ENCODE measurements at places on chromosomes 16 and 17.
A peak's percentile ranks its signal among the peaks of the same experiment; 100 is the strongest.

DNA sequence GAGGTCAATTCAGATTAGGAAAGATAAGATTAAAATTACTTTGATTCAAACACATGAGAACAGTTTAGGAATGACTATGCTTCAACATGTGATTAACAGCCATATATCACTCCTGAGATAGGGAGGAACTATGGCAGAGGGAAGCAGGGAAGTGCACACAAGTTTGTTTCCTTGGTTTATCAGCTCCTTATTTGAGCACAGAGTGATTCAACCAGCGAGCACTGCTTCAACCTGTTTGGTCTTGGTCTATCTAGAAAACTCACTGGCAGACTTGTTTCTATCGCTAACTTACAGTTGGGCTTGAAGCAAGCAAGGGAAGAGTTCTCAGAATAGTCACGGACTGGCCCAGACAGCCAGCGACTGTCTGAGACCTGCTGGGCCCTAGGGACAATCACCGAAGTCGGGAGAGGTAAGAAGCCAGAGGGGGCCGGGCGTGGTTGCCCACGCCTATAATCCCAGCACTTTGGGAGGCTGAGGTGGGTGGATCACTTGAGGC, 23.5 kb downstream of the TUBG1 start:
- no peak for DNase-seq

- DNase-seq = no peak
These were observed 40.4 kb downstream of the TNRC6A start for GRCh38 chr16:24769806-24770205.

GRCh38 chr17:79778504-79779083, 646 bp downstream of the CBX2 start:
- no peak for DNase-seq

DNA sequence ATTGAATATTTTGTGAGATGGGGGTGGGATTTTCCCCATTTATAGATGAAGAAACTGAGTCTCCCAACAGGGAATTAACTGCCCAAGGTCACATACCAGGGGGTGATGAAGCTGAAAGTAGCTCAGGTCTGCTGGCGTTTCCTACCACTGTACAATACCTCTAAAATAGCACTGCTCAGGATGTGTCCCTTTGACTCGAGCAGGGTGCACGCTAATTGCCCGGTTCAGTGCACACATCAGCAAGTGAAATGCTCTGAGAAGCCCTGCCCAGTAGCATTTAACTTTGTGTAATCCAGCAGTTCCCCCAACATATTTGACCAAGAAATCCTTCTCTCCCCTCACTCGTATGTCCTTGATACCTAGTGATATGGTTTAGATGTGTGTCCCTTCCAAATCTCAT, 50.1 kb upstream of the DDX52 start:
- DNase-seq = no peak

DNA sequence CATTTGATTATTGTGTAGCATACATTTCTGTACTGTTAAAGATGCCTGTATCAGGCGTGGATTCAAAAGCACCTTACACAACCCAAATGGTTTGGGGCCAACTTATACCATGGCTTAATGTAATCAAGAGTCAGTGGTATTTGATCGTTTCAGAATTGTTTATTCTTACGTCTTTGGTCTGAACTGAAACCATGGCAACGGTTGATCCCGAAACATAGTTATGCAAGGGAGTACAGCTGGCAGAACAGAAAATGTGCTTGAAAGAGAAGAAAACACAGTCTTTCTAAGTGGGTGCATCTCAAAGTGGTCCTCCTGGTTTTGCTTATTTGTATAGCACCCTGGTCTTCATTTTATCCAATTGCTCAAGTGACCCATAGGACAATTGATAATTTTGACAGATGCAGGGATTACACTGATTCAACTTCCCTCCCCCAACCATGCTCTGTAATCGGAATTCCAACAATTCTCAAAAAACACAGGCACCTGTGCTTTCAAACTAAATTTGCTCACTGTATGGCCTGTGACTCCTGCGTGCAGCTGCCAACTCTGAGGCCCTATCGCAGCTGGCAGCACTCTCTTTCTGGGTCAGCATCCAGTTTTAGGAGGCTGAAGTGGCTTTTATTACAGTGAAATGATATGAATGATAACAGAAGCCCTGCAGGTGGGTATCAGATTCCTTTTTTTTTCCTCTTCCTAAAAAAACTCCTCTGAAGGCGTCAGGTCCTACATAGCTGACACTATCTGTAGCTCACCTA, 77.0 kb upstream of the AXIN2 start:
- DNase-seq = no peak

- DNase-seq = no peak
These were observed 1.1 kb downstream of the CBX1 start for GRCh38 chr17:48100160-48100559.

- no peak for DNase-seq
These were observed 21.6 kb upstream of the MED9 start for GRCh38 chr17:17455173-17455572.

GRCh38 chr17:7856011-7856810, 1.1 kb downstream of the NAA38 start:
- DNase-seq = peak; percentile 86

DNA sequence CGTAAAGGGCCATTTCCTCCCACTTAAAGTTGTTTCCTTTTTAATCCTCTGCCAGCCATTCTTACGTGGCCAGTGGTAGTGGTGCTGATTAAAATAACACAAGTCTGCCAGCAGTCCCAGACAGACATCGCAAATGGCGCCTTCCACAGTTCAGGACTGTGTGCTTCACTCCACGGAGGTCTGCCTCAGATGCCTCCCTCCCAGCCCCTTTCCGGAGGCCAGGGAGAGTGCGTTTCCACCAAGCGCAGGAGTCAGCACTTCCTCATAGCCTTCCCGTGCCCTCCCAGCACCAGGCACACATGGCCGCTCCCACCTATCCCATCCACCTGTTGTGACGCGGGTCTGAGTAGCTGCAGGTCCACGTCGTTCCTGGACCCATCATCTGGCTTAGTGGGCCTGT, 205.6 kb downstream of the RPTOR start:
- no peak for DNase-seq

DNA sequence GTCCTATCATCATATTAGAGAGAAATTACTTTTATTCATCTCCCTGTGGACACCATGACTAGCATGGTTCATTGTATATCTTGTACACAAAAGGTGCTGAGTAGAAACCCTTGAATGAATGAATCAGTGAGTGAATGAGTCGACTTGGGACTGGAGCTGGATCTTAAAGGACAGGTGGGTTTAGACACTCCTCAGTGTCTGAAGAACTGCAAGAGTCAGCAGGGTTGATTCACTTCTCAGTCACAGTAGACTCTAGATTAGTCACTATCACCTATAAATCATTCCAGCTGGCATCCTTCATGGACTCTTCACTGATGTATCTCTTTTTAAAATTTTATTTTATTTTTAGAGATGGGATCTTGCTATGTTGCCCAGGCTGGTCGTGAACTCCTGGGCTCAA, 30.1 kb upstream of the PMFBP1 start:
- no peak for DNase-seq

DNA sequence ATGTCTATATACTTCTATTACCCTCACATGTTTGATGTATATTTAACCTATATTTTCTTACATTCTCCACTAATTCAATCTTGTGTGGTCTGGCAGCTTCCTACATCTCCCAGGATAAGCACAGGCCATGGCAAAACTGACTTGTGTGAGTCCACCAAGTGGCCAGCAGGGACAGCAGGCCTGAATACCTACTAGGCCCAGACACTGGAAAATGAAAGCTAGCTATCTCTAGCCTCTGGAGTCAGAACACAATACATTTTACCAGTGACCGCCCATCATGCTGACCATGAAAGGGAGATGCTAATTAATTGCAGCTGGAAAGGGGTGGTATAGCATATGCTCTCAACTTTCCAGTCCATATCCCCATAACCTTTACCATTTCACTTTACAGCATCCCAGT, 132.3 kb downstream of the PCTP start:
- DNase-seq = no peak

- no peak for DNase-seq
These were observed 3.5 kb downstream of the MARVELD3 start for GRCh38 chr16:71629278-71630016.
